ENCODE measurements at places on chromosomes 4 and X. TPM values are rescaled to one million over a fixed set of nuclear protein-coding genes. Genes with fewer than 3 reads are reported as not detected.

Gene EXOC1L
- not detected for total RNA-seq

Gene NSG1
- total RNA-seq, result 17.8 TPM

Gene ARHGAP36
- not detected for total RNA-seq

Gene COL4A5
- total RNA-seq, result not detected

Gene HEPH
- not detected for total RNA-seq

Gene QRFPR
- not detected for total RNA-seq

Gene LRIT3
- total RNA-seq, result 0.16 TPM

Measured in activated CD8-positive, alpha-beta T cell treated with anti-CD3 and anti-CD28 coated beads, Interleukin-2, amount 10 ng/mL, durations not matched to agents 7 days and 5 days (primary cell).